Lung microvascular endothelial cell (primary cell): ENCODE measurements at places on chromosomes 3 and 15.

GRCh38 chr3:64110071-64110470 lies 86.8 kb upstream of the PSMD6 start:
- DNase-seq: no peak

GRCh38 chr3:162597226-162597625 lies 1100.6 kb downstream of the OTOL1 start:
- no peak for DNase-seq

GRCh38 chr3:64824394-64824909 lies 136.7 kb upstream of the ADAMTS9 start:
- DNase-seq: peak; percentile 83

GRCh38 chr3:172138193-172138537 lies 98.8 kb downstream of the FNDC3B start:
- DNase-seq: no peak

DNA sequence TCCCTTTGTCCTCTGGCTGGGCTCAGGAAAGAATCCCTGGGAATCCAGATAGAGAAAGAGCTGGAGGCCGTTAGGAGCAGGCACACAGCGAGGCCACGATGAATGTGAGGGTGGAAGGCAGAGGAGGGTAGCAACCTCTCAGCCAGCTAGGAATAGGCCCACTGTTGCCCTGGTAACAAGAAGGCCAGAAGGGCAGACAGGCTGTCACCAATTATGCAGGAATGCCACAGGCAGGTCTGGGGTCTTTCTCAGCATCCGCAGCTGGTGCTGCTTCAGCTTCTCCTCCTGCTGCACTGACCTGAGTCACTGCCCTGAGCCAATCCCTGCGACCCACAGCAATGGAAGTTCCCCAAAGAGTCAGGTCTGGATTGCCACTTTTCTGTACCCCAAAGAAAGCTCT lies 62.8 kb upstream of the C3orf80 start:
- no peak for DNase-seq

GRCh38 chr3:16086690-16087089 lies 87.8 kb upstream of the GALNT15 start:
- no peak for DNase-seq
